ENCODE measurements at places on chromosomes 2 and 18.

- DNase-seq, result no peak
Observed at GRCh38 chr2:437180-437579, 149.3 kb upstream of the ALKAL2 start.

- no peak for DNase-seq
Observed at GRCh38 chr2:240919786-240920782, 13.9 kb downstream of the CROCC2 start.

DNA sequence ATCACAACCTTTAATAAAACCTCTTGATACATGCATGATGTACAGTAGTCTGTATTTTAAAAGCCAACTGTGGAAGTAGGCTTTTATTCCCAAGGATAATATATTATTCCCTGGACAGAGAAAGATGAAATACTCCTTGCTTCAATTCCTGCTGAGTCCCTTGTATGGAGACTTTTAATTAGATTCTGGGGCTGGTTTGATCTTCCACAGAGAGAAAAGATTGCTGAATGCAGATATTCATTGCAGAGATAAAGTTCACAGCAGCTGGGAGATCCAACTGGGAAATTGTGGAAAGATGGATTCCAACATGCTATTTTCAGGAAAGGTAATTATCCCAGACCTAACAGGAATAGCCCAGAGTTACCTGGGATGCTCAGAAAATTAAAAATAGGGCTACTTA, 607.0 kb upstream of the HS6ST1 start:
- no peak for DNase-seq

- no peak for DNase-seq
Observed at GRCh38 chr2:176173567-176174381, 14.7 kb upstream of the HOXD1 start.

- DNase-seq, result peak; percentile 59
Observed at GRCh38 chr18:23626451-23627279, 36.0 kb downstream of the ANKRD29 start.

GRCh38 chr2:168821577-168821976, 19.1 kb downstream of the NOSTRIN start:
- peak; percentile 35 for DNase-seq

GRCh38 chr2:195428673-195429072, 228.4 kb upstream of the SLC39A10 start:
- no peak for DNase-seq

Data from RPMI7951 (cell line).